ENCODE measurements at places on chromosomes 16 and 17.

DNA sequence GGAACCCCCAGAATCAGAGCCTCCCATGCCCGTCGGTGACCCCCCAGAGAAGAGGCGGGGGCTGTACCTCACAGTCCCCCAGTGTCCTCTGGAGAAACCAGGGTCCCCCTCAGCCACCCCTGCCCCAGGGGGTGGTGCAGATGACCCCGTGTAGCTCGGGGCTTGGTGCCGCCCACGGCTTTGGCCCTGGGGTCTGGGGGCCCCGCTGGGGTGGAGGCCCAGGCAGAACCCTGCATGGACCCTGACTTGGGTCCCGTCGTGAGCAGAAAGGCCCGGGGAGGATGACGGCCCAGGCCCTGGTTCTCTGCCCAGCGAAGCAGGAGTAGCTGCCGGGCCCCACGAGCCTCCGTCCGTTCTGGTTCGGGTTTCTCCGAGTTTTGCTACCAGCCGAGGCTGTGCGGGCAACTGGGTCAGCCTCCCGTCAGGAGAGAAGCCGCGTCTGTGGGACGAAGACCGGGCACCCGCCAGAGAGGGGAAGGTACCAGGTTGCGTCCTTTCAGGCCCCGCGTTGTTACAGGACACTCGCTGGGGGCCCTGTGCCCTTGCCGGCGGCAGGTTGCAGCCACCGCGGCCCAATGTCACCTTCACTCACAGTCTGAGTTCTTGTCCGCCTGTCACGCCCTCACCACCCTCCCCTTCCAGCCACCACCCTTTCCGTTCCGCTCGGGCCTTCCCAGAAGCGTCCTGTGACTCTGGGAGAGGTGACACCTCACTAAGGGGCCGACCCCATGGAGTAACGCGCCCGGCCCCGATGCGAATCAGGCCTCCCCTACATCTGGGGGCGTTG is 4.0 kb downstream of the TPSG1 start:
- no peak for DNase-seq

- no peak for DNase-seq
Measured at GRCh38 chr17:6075050-6075449, 4.9 kb downstream of the WSCD1 start.

DNA sequence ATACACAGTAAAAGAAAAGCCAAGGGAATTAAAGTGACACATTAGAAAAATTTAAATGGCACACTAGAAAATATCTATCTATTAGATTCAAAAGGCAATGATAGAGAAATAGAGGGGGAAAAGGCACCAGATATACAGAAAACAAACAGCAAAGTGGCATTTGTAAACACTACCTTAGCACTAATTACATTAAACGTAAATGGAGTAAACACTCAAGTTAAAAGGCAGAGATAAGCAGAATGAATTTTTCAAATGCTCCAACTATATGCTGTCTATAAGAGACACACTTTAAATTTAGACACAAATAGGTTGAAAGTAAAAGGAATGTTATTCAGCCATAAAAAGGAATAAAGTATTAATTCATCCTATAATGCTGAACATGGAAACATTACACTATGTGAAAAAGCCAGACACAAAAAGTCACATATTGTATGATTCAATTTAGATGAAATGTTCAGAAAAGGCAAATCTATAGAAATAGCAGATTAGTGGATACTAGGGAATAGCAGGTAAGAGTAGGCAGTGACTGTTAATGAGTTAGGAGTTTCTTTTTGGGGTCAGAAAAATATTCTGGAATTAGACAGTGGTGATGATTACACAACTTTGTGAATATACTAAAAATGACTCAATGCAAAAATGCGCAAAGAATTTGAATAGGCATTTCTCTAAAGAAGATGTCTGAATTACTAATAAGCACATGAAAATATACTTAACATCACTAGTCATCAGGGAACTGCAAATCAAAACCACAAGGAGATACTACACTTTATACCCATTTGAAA is 92.4 kb downstream of the BRIP1 start:
- no peak for DNase-seq

DNA sequence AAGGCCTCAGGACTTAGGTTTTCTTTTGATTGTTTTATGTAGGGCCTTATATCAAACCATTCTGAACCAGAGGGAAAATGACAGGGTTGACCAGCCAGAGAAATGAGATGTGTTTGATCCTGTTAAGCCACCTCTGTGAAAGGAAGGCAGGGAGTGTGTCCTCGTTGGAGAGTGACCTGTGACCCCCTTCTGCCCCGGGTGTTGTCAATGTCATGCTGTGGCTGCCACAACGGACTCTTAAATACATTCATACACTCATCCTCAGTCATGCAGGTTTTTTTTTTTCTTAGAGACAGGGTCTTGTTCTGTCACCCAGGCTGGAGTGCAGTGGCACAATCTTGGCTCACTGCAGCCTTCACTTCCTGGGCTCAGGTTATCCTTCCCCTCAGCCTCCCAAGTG is 6.1 kb downstream of the MYCBPAP start:
- no peak for DNase-seq

GRCh38 chr17:64218066-64218465 is 45.0 kb downstream of the TEX2 start:
- DNase-seq: peak; percentile 23

DNA sequence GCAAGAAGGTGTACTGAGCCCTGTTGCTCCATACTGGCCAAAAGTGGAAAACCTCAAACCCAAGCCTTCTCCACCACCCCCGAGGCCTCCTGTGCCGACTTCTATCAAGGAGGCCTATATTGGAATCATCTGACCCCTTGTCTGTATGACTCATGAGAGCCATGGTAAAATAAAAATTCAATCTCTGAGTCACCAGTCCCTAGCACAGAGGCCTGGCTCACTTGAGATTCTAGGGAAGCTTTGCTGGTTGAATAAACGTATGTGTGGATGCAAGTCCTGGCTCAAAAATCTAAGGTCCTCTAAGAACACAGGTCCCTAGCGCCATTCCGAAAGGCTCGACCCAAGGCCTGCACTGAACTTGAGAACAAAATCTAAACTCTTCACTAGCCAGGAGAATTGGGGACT is 15.0 kb downstream of the NSMCE1 start:
- DNase-seq: no peak

DNA sequence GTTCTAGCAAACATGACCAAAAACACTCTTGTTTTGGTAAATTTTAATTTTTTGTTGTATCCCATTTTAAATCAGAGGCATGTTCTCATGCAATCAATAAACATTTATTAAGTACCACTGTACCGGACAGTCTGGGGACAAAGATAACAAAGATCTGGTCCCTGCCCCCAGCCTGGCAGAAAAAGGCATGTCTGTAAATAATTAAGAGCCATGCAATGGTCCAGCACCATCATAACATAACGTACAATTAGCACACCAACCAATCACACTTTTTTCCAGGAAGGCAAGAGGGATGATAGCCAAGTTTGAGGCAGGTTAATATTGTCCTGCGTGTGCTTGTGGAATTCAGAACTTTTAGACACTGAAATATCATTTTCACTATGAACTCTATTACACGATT is 3.5 kb downstream of the KCNJ16 start:
- DNase-seq: no peak

DNA sequence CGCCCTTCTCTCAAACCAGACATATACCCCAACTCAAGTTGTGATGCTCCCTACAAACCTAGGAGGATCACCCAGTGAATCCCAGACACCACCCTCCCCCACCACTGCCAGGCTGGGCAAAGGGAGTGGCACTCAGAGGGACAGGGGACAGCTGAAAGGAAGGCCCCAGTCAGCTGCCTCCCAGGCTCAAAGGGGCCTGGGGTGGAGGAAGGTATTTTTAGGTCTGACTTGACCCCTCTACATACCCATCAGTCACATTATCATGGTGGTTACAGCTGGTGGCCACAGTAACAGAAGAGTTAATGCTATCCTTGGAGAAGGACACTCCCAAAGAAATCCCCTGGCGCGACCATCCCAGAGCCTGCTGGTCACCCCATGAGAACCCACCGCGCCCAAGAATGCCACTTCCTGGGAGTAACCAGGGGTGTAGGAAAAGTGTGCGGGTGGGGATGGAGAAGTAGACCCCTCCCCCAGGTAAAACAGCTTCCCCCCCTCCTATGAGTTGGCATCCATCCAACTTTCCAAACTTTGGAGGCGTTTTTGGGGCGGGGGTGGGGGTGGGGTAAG is 1.1 kb downstream of the CACNB1 start:
- no peak for DNase-seq

Measured in activated naive CD8-positive, alpha-beta T cell treated with anti-CD3 and anti-CD28 coated beads, Interleukin-2, amount 50 U/mL, for 24 hours (primary cell).